ENCODE measurements at places on chromosomes 5 and 9. TPM values are rescaled to one million over a fixed set of nuclear protein-coding genes. Genes with fewer than 3 reads are reported as not detected.

GRCh38 chr5:161287436-161287835, 259.1 kb downstream of the GABRB2 start:
- no peak for DNase-seq

DNA sequence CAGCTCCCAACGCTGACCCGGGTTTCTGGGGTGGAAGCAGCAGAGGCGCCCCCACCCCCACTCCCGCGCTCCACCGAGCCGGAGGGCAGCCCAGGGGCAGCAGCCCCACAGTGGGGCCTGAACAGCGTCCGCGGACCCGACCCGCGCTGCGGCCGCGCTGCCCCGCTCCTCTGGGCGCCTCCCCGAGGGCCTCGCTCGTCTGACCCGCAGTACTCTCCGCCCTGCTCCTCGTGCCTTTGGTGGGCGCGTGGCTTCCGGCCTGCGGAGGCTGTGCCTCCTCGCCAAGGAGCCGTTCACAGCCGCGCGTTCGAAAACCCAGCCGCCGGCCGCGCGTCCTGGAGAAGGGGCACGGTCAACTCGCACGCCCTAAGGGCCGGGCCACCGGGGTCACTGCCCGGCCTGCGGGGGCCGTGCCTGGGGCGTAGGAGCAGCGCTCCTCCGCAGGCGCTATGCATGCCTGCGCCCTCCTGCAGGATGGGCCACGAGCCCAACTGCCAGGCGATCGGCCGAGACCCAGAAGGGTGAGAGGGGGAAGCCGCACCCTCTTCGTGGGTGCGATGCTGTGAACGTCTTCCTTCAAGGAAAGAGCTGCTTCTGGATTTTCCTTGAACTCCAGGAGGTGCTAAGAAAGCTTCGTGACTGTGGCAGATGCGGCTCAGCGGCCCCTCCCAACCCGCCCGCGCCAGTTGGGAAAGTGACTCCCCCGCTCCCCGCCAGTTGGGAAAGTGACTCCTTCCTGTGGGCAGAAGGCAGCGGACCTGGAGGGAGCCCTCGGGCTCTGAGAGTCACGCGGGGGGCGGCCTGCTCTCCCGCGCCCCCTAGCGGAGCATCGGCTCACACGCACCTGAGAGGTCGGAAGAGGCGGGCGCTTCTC, 82.7 kb downstream of the HSD17B3 start:
- DNase-seq: peak; percentile 68

The FCN2 gene
- polyA plus RNA-seq: 0.72 TPM

DNA sequence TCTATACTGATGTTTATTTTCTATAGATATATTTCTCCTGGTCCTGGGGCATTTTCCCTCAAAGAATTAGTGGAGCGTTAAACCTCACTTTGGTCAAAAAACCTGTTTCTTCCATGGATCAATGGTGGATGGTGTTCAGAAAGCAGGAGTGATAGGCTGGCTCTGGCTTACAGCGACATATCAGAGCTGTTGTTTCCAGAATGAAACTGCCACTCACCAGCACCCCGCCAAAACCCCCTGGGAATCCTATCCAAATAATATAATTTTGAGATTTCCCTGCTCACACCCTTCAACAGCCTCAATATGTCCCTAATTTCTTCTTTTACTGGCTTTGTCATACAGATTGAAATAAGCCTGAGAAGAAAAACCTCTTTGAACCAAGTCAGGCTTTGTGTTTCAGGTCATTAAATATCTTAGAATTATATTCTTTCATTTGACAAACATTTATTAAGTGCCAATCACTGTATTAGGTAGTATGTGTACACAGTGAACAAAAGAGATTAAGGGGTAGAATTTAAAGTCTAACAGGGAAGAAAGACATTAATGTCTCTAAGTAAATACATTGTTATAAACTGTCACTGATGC, 144.5 kb upstream of the GPR151 start:
- DNase-seq: no peak

The OR2K2 gene
- polyA plus RNA-seq: not detected

- peak; percentile 59 for DNase-seq
Observed at GRCh38 chr5:16666883-16667398, 50.1 kb upstream of the RETREG1 start.

Measured in right cardiac atrium (tissue), 5 donors.